ENCODE measurements at places on chromosomes 2 and 18.

DNA sequence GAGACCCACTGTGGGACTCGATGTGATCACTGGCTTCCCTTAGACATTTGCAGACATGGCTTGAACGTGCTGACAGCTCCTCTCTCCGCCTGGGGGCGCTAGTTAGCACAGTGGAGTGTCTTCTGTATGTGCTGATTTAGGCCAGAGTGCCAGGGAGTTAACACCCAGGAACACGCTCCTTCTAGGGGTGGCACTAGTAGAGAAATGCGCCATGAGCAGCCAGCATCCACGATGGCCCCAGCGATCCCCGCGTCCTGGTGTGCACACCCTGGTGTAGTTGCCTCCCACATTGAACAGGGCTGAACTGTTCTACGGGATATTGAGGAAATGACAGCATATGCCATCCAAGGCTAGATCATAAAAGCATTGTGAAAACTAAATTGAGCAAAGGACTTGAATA, 11.4 kb upstream of the NMUR1 start:
- DNase-seq, result peak; percentile 18

- no peak for DNase-seq
Observed at GRCh38 chr2:199684168-199684567, 166.8 kb downstream of the FTCDNL1 start.

DNA sequence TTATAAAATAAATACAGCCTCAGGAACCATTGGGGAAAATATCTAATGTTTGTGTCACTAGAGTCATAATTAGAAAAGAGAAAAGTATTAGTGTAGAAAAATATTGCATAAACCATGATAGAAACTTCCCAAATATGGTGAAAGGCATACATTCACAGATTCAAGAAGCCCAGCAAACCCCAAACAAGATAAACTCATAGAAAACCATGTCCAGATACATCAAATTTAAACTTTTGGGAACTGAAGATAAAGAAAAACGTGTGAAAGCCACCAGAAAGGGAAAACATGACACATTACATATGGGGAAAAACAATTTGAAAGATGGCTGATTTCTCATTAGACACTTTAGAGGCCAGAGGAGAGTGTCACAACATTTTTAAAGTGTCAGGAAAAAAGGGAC, 236.5 kb upstream of the FN1 start:
- DNase-seq, result no peak

DNA sequence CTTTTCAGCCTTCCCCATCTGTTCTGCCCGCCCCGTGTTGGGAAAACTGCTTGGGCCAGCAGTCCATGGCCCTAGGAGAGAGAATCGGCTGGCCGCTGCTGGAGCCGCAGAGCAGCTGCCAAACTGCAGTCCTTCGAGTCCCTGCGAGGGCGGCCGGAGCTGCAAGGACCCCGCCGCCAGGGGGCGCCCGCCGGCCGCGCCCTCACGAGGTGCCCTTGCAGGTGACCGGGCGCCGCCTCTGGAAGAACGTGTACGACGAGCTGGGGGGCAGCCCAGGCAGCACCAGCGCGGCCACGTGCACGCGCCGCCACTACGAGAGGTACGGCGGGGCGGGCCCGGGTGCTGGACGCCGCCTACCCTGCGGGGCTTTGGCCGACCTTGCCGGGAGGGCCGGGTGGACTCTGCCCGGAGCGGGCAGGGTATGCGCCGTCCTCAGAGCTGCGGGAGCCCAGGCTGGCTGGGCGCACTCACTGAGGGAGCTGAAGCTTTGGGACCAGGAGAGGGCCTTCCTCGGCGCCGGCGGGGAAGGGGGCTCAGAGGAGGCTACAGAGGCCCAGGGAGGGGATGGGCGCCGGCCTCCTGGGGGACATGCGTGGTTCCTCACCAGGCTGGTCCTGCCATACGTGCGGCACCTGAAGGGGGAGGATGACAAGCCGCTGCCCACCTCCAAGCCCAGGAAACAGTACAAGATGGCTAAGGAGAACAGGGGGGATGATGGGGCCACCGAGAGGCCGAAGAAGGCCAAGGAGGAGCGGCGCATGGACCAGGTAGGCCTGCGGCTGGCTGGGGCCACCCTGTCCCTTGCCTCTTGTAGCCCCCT, 13.6 kb downstream of the ARID5A start:
- no peak for DNase-seq

- DNase-seq, result no peak
Observed at GRCh38 chr18:37575646-37576045, 10.0 kb upstream of the CELF4 start.

DNA sequence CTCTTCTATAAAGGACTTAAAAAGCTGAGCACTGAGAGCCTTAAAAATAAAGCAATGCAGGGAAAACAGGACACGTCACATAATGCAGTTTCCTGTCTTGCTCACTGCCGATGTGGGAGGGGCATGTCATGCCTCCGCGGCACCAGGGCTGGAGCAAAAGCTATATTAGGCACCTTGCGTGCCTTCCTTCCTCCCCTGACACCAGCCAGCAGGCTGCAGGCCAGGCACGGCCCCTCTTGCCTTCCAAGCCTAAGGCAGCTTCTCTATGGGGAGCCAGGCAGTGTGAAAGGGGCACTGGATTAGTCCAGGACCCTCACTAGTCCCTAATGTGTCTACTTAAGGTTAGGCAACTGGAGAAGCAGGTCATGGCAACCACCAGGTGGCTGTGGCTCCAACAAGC, 26.3 kb downstream of the MRPL35 start:
- peak; percentile 82 for DNase-seq

DNA sequence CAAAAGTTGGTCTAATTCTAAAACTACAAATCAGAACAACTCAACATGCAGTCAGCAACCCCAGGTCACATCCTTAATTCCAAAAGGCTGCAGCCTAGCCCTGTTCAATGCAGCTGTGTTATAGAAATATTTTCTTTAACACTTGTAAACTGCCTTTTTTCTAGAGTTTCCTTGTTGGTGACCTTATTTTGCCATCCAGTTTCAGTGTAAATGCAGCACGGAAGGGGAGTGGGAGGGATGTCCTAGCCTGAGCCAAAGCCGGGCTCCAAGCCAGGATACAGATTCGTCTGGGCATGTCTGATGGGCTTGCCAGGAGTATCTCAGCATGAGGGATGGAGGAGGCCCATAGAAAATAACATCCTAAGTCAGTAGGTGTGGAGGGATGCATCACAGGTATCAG, 17.7 kb upstream of the SP3 start:
- DNase-seq, result no peak

- DNase-seq, result no peak
Observed at GRCh38 chr2:241560162-241560882, 1.8 kb downstream of the BOK start.

DNA sequence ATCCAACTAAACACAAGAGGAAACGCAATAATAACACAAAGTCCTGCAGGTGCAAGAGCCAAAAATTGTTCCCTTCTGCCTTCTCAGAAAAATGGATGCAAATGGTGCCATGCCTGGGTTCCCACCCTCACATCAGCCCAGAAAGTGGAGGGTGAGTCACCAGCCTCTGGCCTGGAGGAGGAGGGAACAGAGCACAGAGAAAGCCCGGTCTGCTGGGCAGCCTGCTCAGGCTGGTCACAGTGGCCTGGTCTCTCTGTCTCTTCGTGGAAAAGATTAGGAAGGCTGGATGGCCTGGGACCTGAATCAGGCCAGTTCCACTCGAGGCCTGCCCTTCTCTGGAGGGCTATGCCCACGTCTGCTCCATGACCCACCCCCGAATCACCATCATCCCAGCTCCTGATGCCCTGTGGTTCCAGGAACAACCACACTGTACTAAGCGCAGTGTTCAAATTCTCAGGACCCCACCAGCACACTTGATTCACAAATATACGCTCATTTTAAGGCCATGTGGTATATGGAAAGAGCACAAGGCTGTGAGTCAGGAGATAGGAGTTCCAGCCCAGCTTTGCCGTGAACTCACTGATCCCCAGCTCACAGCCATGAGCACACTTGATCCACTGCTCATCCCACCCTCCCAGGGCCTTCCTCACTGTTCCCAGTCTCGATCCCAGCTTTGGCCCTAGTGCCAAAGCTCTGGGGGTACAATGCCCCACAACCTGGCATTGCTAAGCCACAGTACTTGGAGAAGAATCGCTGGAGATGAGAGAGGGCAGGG, 82.1 kb downstream of the ZBTB7C start:
- DNase-seq, result no peak

DNA sequence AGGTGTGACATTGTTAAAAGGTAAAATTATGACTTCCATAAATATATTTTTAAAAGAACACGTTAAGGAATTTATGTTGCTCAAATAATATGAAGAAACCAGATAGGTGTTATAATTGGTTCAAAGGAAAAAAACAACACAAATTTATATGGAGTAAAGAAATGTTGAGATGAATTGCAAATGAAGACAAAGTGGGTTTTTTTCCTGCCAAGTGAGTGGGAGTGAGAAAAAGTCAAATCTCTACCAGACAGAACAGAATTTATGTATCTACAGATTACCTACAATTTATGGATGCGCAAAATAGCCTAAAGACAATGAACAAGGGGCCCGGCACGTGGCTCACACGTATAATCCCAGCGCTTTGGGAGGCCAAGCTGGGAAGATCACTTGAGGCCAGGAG, 159.7 kb upstream of the SLC1A4 start:
- no peak for DNase-seq

- no peak for DNase-seq
Observed at GRCh38 chr2:215401896-215402379, 33.9 kb downstream of the FN1 start.

DNA sequence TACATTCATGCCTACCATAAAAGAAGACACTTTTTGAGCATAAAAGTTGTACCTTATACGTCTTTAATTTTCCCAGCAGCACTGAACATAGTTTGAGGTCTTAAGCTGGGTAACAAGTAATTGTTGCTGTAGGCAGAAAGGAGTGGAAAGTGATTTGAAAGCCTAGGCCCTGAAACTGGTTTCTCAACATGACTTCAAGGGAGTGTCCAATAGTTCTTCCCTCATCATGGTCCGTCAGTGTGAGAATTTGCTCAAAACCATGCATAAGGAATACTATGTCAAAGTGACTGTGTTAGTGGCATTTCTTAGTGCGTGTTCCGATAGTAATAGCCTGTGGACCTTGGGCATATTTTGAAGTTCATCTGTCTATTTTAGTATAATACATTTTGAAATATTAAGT, 463.1 kb downstream of the PTPRM start:
- no peak for DNase-seq

GRCh38 chr2:16625201-16625729, 40.4 kb downstream of the CYRIA start:
- DNase-seq, result no peak

GRCh38 chr2:46852124-46852523, 63.5 kb downstream of the MCFD2 start:
- no peak for DNase-seq

DNA sequence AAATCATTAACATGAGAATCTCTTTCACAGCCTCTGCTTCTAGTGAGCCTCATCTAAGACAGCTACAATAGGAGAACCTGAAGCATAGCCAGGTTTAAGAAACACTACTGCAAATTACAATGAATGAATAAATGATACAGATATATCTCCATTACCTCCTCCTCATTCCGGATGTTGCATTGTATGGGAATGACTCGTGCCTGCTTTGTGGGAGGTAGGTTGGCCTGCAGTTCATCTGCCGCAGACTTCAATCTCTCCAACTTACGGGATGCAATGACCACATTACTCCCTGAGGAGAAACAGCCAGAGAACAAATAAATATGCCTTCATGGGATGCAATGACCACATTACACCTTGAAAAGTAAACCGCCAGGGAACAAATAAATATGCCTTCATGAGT, 15.4 kb downstream of the PECR start:
- no peak for DNase-seq

GRCh38 chr18:74836296-74837139, 238.8 kb downstream of the ZNF407 start:
- no peak for DNase-seq

- DNase-seq, result no peak
Observed at GRCh38 chr18:55753643-55754263, 165.8 kb upstream of the TCF4 start.

- DNase-seq, result no peak
Observed at GRCh38 chr2:113910110-113910717, 20.3 kb downstream of the ACTR3 start.

DNA sequence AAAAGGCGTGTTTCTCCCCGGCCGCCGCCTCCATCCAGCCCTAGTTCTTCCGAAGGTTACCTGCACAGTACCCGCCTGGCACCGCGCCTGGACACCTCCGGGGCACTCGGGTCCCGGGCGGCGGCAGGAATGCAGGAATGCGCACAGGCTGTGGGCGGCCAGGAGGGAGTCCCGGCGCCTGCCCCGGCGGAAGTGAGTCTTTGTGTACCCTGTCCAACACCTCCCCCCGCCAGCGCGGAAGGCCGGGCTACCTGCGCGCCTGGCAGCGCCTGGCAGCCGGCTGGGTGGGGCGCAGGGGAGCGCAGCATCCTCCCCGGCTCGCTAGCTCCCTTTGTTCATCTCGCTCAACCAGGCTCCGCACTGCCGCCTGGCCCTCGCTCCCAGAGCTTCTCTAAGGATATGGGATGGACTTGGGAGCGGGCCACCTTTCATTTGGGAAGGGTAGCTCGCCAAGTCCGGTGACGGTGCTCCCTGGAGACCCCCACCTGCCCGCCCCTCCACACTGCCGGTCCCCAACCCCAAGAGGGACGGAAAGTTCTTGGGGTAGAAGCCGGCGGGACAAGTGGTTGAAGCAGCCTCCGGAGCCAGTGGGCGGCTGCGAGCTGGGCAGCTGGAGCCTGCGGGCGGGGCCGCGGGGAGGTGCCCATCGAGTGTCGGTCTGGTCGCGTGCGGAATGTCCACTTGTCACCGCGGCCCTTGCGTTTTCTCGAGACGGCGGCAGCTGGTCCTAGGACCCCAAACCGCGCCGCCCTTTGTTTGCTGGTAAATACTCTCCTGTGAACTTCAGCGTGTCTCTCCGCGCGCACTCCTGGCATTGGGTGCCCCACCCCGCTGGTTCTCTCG, 1.2 kb upstream of the ST6GAL2 start:
- DNase-seq, result no peak

DNA sequence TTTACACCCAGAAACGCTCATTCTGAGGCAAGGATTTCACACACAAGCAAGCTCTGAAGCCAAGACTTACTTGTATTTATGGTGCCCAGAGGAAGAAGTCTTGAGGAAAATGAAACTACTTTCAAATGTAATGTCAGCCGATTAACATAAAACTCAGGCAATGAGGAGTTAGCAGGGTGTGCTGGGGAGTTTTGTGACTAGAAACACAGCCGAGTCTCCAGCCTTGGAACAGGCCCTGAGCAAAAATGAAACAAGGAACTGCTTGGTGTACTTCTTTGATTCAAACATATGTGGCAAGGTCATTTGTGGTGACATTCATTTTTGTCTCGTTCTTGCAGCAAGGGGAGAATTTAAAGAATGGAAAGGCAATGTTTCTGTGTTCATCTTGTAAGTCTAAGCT, 4.5 kb downstream of the DYTN start:
- DNase-seq, result peak; percentile 31

GRCh38 chr18:58496937-58497336, 132.0 kb downstream of the ALPK2 start:
- no peak for DNase-seq

GRCh38 chr2:205833864-205834263, 151.6 kb downstream of the NRP2 start:
- DNase-seq, result no peak

- no peak for DNase-seq
Observed at GRCh38 chr2:55231546-55232083, 478 bp downstream of the CLHC1 start.
